ENCODE measurements at places on chromosomes 2 and 18. TPM values are rescaled to one million over a fixed set of nuclear protein-coding genes. Genes with fewer than 3 reads are reported as not detected.

- no peaks in the 10 kb centered on the region for H3K27me3 ChIP-seq
- H3K27ac ChIP-seq, result peak overlapping the region; percentile 79
- H3K4me3 ChIP-seq, result peak overlapping the region; percentile 47
- H3K36me3 ChIP-seq, result peaks cover 7% of the 10 kb centered on the region
- DNase-seq, result peak; percentile 91
- H3K4me1 ChIP-seq, result peaks cover 55% of the 10 kb centered on the region
Observed at GRCh38 chr18:79405781-79406575, 10.2 kb downstream of the NFATC1 start.

The ZSWIM2 gene
- total RNA-seq, result not detected

- no peak for DNase-seq
- no peaks in the 10 kb centered on the region for H3K4me1 ChIP-seq
- H3K4me3 ChIP-seq, result no peak overlapping the region
- H3K27me3 ChIP-seq, result no peaks in the 10 kb centered on the region
Observed at GRCh38 chr18:7049951-7050350, 67.6 kb downstream of the LAMA1 start.

The ARHGAP25 gene
- total RNA-seq, result 172 TPM

The FAM110C gene
- not detected for total RNA-seq

DNA sequence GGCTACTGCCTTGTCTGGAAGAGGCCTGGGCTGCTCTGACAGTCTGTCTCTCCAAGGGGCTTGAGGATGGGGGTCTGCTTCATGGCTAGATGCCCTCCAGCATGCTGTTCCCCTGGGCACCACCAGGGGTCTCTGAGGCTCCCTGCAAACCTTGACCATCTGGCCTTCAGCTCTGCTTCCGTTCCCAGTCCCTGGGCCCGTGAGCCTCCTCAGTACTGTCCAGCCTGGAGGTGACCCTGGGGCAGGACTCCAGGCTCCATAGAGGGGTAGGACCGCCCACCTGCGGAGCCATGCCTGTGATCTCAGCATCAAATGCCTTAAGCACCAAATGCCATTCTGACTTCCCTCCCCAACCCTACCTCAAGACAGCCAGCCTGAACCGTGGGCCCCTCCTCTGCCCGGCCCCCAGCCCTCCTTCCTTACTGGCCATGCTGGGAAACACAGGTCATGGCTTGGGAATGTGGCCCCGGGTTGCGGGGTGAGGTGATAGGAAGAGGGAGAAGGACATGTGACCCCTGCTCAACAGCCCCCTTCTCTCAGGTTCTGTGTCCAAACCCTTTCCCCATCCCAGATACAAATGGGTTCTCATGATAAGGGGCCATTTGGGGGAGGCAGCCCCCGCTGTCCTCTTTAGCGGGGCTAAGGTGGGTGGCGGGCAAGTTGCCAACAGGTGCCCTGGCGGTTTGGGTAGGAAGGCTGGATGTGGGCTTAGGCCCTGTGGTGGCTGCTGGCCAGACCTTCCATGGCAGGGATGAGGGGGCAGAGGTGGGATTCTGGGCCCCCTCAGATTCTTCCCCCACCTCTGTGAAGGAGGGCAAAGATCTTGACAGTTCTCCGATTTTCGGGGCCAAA, 25.0 kb downstream of the SPEG start:
- no peak overlapping the region for H3K4me3 ChIP-seq
- no peaks in the 10 kb centered on the region for H3K36me3 ChIP-seq
- no peak overlapping the region for H3K27ac ChIP-seq
- peak; percentile 72 for DNase-seq
- no peaks in the 10 kb centered on the region for H3K27me3 ChIP-seq
